ENCODE measurements at places on chromosomes 1 and 21. TPM values are rescaled to one million over a fixed set of nuclear protein-coding genes. Genes with fewer than 3 reads are reported as not detected.

DNA sequence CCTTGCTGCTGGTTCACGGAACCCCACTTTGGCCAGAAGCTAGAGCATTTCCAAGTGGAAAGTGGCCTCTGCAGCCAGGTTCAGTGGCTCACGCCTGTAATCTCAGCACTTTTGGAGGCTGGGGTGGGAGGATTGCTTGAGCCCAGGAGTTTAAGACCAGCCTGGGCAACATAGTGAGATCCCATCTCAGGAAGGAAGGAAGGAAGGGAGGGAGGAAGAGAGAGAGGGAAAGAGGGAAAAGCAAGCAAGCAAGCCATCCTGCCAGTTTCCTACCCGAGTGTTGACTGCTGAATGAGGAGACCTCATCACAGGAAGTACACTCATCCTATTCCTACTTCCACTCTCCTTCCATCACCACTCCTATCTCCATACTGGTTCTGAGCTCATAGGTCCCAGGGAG lies 12.8 kb upstream of the KLF17 start:
- DNase-seq: no peak
- H3K27me3 ChIP-seq: no peaks in the 10 kb centered on the region
- no peak overlapping the region for H3K27ac ChIP-seq
- H3K36me3 ChIP-seq: no peaks in the 10 kb centered on the region
- H3K4me1 ChIP-seq: peaks cover 10% of the 10 kb centered on the region

GRCh38 chr1:2431518-2431917 lies 19.2 kb upstream of the PEX10 start:
- no peaks in the 10 kb centered on the region for H3K4me1 ChIP-seq
- H3K27me3 ChIP-seq: peaks cover 25% of the 10 kb centered on the region
- H3K36me3 ChIP-seq: no peaks in the 10 kb centered on the region
- H3K4me3 ChIP-seq: no peak overlapping the region

RPE65 gene
- not detected for total RNA-seq

DNA sequence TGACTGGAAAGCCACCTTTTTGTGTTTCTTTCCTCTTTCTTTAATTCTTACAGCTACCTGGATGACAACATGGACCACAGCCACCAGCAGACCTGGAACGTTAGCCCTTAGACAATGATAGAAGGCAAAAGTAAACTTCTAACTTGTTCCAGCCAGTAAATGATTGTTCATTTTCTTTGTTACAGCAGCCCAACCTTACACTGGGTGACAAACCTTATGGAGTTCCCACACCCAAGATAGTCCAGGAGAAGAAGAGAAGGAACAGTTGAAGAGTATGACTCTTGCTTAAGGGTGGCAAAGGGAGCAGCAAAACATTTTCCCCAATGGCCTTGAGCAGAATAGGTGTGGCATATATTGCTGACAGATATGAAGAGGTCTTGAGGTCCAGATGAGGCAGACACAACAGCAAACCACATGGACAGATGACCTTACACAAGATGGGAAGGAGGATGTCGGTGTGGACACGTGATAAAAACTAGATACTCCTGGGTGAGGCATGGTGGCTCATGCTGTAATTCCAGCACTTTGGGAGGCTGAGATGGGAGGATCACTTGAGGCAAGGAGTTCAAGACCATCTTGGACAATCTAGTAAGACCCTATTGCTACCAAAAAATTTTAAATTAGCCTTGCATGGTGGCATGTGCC lies 11.8 kb upstream of the FAM76A start:
- peak; percentile 22 for DNase-seq
- peaks cover 8% of the 10 kb centered on the region for H3K27me3 ChIP-seq
- H3K36me3 ChIP-seq: no peaks in the 10 kb centered on the region
- no peaks in the 10 kb centered on the region for H3K4me1 ChIP-seq
- H3K4me3 ChIP-seq: no peak overlapping the region
- no peak overlapping the region for H3K27ac ChIP-seq

GRCh38 chr1:203082571-203083462 lies 3.0 kb downstream of the MYOG start:
- H3K4me3 ChIP-seq: no peak overlapping the region
- peaks cover 35% of the 10 kb centered on the region for H3K27me3 ChIP-seq
- peak; percentile 87 for DNase-seq
- no peak overlapping the region for H3K27ac ChIP-seq

- H3K4me3 ChIP-seq: no peak overlapping the region
- H3K27ac ChIP-seq: no peak overlapping the region
- no peaks in the 10 kb centered on the region for H3K36me3 ChIP-seq
- no peak for DNase-seq
These were observed 7.6 kb upstream of the PIK3C2B start for GRCh38 chr1:204502241-204502640.

DNA sequence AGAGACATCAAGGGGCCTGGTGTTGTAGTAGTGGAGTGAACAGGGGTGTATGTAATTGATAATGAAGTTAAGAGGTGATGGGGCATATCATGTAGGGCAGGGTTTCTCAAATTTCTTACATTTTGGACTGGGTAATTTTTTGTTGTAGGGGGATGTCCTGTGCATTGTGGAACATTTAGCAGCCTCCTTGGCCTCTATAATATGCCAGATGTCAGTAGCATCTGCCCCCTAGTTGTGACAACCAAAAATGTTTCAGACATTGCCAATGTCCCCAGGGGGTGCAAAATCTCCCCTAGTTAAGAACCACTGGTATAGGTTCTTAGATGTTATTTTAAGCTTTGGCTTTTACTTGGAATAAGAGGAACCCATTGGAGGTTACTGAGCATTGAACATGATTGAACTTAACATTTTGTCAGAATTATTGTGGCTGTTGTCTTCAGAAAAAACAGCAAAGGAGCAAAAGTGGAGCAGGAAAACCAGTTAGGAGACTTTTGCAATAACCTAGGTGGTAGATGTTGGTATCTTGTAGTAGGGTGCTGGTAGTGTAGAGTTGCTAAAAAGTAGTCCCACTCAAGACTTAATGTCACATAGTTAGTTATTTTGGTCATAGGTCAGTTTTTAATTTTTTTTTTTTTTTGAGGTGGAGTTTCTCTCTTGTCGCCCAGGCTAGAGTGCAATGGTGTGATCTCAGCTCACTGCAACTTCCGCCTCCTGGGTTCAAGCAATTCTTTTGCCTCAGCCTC lies 6.2 kb downstream of the ZNF326 start:
- no peaks in the 10 kb centered on the region for H3K27me3 ChIP-seq
- no peak overlapping the region for H3K27ac ChIP-seq
- peaks cover 8% of the 10 kb centered on the region for H3K36me3 ChIP-seq
- peaks cover 30% of the 10 kb centered on the region for H3K4me1 ChIP-seq

- H3K4me1 ChIP-seq: no peaks in the 10 kb centered on the region
- no peaks in the 10 kb centered on the region for H3K27me3 ChIP-seq
- no peak overlapping the region for H3K4me3 ChIP-seq
- H3K36me3 ChIP-seq: no peaks in the 10 kb centered on the region
- DNase-seq: no peak
These were observed 40.7 kb upstream of the PDE4B start for GRCh38 chr1:65751961-65752360.

DNA sequence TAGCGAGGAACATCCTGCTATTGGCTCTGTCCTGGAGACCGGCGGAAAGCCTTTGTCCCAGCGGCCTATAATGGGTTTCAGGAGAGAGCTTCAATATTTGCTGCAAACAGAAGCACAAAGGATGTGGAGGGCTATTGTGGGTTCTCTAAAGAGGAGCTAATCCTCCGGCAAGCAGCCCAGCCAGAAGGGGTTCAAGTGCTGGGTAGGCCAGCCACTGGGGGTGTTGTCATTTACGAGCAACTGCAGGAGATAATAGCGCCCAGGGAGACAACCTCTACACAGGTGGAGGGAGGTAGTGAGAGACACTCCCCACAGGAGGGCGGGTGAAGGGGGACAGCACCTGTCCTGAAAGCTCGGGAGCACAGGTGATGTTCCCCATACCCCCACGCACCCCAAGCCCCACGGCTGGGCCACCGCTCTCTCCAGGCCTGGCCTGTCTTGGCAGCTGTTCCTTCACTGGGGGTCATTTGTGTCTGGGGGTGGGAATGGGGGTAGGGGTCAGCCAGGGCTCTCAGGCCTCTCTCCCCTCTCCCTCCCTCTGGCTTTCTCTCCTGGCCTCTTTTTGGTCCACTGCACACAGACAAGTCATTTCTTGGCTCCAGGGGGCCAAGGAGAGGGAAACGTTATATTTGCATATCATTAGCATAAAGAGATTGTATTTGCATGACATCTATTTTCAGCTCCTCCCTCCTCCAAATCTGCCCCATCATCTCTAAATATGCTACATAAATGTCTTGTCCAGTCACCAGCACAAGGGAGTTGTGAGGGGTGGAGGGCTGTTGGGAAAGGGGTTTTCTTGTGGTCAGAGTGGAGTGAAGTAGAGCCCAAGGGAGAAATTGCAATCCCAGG lies 22.0 kb upstream of the SLC26A9 start:
- no peak overlapping the region for H3K27ac ChIP-seq
- peaks cover 24% of the 10 kb centered on the region for H3K4me1 ChIP-seq
- DNase-seq: no peak
- H3K4me3 ChIP-seq: no peak overlapping the region
- H3K27me3 ChIP-seq: no peaks in the 10 kb centered on the region

COL9A2 gene
- total RNA-seq: 0.36 TPM

GRCh38 chr1:162193221-162193620 lies 123.7 kb downstream of the NOS1AP start:
- H3K4me1 ChIP-seq: no peaks in the 10 kb centered on the region
- H3K36me3 ChIP-seq: no peaks in the 10 kb centered on the region
- no peak overlapping the region for H3K4me3 ChIP-seq
- peaks cover 4% of the 10 kb centered on the region for H3K27me3 ChIP-seq
- DNase-seq: no peak

DNA sequence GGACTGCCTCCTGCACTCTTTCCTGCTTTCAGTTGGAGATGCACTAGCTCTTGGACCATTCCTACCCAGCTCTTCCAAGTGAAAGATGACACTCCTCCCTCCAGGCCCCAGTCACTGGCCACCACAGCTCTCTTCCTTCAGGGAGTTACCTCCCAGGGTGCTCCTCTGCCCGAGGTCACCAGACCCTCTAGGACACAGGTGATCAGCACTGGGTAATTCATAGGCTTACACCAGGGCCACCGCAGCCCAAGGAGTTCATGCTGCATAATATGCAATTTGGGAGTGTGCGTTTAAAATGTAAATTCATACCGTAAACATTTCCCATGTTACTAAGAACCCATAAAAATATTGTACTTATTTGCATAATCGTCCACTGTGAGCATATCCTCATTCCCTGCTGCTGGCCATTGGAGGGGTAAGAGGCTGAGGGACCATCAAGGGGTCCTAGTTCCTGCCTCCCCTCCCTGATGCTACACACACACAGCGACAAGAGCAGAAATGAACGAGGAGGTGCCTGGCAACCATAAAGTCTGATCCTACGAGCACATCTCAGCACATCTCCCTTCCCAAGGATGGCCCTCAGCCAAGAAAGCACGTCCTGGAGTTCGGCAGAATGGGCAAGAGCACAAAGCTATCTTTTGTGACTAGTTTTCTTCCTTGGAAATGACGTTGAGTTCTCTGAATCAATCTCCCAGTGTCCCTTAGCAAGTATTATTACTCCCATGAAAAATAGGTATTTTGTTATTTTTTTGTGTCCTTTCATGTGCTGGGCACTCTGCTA lies 222.9 kb upstream of the RAB4A start:
- H3K27me3 ChIP-seq: no peaks in the 10 kb centered on the region
- no peaks in the 10 kb centered on the region for H3K36me3 ChIP-seq
- no peak overlapping the region for H3K27ac ChIP-seq
- no peak for DNase-seq

CELA3A gene
- total RNA-seq: not detected

DNA sequence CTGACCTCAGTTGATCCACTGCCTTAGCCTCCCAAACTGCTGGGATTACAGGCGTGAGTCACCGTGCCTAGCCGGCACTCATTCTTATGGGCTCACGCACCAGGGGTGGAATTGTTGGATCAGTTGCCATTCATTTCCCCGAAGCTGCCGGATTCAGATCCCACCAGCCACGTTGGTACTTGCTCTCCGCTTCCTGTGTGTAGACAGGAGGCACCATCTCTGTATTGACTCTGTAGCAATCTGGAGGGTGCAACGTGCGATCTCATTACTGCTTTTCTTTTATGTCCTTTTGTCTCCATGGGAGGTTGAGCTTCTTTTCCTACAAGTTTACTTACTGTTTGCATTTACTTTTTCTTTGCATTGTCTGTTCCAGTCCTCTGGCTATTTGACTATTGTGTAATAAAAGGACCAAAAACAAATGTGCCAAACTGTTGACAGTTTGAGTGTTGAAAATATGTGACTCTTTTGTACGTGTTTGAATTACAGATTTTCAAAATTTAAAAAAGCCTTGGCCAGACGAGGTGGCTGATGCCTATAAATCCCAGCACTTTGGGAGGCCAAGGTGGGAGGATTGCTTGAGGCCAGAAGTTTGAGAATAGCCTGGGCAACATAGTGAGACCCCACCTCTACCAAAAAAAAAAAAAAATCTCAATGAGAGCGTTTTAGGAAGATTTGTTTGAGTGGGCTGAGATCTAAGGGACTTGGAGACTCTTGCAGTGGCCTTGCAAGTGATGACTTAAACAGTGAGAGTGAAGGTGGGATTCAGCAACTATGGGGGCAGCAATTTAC lies 39.1 kb downstream of the SPSB1 start:
- no peaks in the 10 kb centered on the region for H3K4me1 ChIP-seq
- H3K27me3 ChIP-seq: no peaks in the 10 kb centered on the region
- no peak overlapping the region for H3K4me3 ChIP-seq
- DNase-seq: no peak

DNA sequence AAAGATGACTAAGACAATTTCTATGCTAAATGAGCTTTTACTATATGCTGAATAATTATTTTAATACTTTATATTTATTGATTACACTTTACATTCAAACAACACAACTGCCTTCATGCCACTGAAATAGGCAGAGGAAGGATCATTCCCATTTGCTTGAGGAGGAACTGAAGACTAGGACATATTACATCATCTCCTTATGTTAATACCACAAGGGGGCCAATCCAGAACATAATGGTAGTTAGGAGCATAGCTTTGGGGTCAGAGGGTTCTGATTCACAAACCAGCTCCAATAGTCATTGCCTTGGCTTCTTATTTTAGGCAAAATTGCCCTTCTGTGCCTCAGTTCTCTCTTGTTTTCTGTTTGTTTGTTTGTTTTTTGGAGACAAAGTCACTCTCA lies 306.5 kb downstream of the KCNH1 start:
- no peaks in the 10 kb centered on the region for H3K27me3 ChIP-seq
- DNase-seq: no peak
- no peaks in the 10 kb centered on the region for H3K4me1 ChIP-seq
- no peaks in the 10 kb centered on the region for H3K36me3 ChIP-seq
- H3K27ac ChIP-seq: no peak overlapping the region

MORC3 gene
- 37.4 TPM for total RNA-seq

- peaks cover 9% of the 10 kb centered on the region for H3K4me1 ChIP-seq
- peak; percentile 86 for DNase-seq
- peak overlapping the region; percentile 56 for H3K27ac ChIP-seq
- H3K27me3 ChIP-seq: no peaks in the 10 kb centered on the region
These were observed 687 bp downstream of the TGFBR3 start for GRCh38 chr1:91885213-91885715.

- peaks cover 16% of the 10 kb centered on the region for H3K4me1 ChIP-seq
- H3K27ac ChIP-seq: no peak overlapping the region
- H3K4me3 ChIP-seq: no peak overlapping the region
- DNase-seq: peak; percentile 98
- no peaks in the 10 kb centered on the region for H3K27me3 ChIP-seq
These were observed 27.2 kb downstream of the MRPL37 start for GRCh38 chr1:54227091-54227602.

- no peak for DNase-seq
- no peak overlapping the region for H3K27ac ChIP-seq
These were observed 39.4 kb downstream of the NRDC start for GRCh38 chr1:51839094-51839493.

Measured in osteoblast (primary cell).